ENCODE measurements at places on chromosomes 7 and 10. TPM values are rescaled to one million over a fixed set of nuclear protein-coding genes. Genes with fewer than 3 reads are reported as not detected.

DNA sequence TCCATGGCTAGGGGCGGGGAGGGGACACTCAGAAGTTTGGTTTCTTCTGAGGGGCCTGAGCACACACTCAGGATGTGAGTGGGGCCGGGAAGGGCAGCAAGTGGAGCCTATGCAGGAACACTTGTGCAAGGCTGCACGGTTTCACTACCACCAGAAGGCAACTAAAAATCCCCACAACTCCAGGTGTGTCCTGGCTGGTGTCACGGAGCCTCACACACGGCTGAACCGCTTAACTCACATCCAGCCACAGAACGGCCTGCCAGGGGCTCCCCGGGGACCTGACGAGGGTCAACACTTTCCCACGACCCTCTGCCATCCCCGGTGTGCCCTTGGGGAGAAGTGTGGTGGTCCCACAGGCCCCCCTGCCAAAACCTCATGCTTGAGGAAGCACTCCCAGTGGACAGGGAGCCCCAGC is 173.9 kb downstream of the ELFN1 start:
- H3K4me3 ChIP-seq = no peak overlapping the region
- H3K36me3 ChIP-seq = peaks cover 57% of the 10 kb centered on the region
- peaks cover 12% of the 10 kb centered on the region for H3K4me1 ChIP-seq
- no peak overlapping the region for H3K27ac ChIP-seq
- no peaks in the 10 kb centered on the region for H3K27me3 ChIP-seq
- DNase-seq = no peak

GRCh38 chr7:155462163-155462735 is 4.3 kb downstream of the EN2 start:
- no peak overlapping the region for H3K4me3 ChIP-seq
- no peak for DNase-seq
- H3K36me3 ChIP-seq = no peaks in the 10 kb centered on the region
- no peak overlapping the region for H3K27ac ChIP-seq
- peaks cover 8% of the 10 kb centered on the region for H3K4me1 ChIP-seq
- H3K27me3 ChIP-seq = peaks cover 90% of the 10 kb centered on the region

DNA sequence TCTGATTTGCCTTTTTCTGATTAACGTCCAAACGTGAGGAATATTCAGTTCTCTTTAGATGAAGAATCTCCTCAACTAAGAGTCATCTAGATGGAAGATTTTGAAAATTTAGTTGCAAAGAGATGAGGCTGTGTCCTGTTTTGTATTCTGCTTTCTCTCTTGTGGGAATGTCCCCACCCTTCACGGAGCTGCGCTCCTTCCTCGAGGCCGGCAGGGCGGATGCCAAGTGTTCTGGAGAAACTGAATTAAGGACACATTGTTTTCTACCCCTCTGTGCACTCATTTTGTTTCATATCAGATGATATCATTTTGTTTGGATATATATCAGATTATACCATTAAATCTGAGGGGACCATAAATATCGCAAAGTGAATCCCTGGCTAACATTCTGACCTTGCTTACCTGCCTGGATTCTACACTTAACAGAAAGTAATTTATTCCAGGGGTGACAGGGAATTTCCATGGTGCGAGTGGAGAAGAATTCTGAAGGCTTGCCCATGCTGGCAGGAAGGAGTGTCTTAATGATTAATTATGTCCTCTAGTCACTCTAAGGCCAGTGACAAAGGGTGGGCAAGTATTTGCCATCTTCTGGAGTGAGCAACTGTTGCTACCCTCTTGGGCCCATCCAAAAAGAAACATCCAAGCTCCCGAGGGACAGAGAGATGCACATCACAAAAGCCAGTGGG is 47.9 kb upstream of the IGFBP3 start:
- H3K4me3 ChIP-seq = no peak overlapping the region
- no peaks in the 10 kb centered on the region for H3K4me1 ChIP-seq
- no peaks in the 10 kb centered on the region for H3K27me3 ChIP-seq
- no peak overlapping the region for H3K27ac ChIP-seq

DNA sequence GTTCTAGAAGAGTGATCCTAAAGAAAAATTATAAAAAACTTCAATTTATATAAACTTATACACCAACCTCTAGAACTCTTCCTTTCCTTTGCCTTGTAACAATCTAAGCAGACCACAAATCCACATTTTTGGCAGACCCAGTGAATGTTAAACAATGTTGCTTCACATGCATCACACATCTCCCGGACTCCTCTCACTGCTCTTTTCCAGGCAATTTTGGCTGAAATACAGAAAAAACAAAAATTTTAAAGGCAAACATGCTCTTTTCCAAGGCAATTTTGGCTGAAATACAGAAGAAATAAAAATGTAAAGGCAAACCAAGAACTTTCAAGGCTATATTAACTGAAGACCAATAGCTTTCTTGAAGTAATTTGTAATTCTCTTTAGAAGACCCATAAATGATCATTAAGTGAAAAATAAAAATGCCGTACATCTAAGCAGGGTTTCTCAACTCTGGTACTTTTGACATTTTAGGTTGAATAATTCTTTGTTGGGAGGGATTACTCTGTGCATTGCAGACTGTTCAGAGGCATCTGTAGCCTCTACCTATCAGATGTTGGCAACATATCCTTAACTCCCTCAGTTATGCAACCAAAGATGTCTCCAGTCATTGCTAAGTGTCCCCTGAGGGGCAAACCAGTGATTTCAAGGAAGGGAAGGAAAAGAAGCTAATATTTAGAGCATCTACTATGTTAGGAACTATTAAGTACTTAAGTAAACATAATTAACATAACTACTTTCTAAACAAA is 64.4 kb downstream of the NRBF2 start:
- peaks cover 12% of the 10 kb centered on the region for H3K36me3 ChIP-seq
- H3K27me3 ChIP-seq = no peaks in the 10 kb centered on the region
- H3K4me3 ChIP-seq = no peak overlapping the region
- H3K4me1 ChIP-seq = no peaks in the 10 kb centered on the region
- no peak for DNase-seq

GRCh38 chr7:7103343-7104313 is 78.7 kb upstream of the C1GALT1 start:
- no peak overlapping the region for H3K4me3 ChIP-seq
- H3K4me1 ChIP-seq = no peaks in the 10 kb centered on the region
- no peaks in the 10 kb centered on the region for H3K36me3 ChIP-seq
- DNase-seq = peak; percentile 78

GRCh38 chr7:117731455-117731854 is 141.8 kb downstream of the CTTNBP2 start:
- DNase-seq = no peak
- H3K36me3 ChIP-seq = no peaks in the 10 kb centered on the region
- no peak overlapping the region for H3K4me3 ChIP-seq
- H3K4me1 ChIP-seq = no peaks in the 10 kb centered on the region
- no peaks in the 10 kb centered on the region for H3K27me3 ChIP-seq

GRCh38 chr7:126791306-126791705 is 461.4 kb downstream of the GRM8 start:
- no peaks in the 10 kb centered on the region for H3K36me3 ChIP-seq
- H3K4me3 ChIP-seq = no peak overlapping the region
- H3K4me1 ChIP-seq = no peaks in the 10 kb centered on the region
- no peak overlapping the region for H3K27ac ChIP-seq

- no peaks in the 10 kb centered on the region for H3K27me3 ChIP-seq
- H3K27ac ChIP-seq = no peak overlapping the region
- no peaks in the 10 kb centered on the region for H3K4me1 ChIP-seq
- no peak overlapping the region for H3K4me3 ChIP-seq
- no peaks in the 10 kb centered on the region for H3K36me3 ChIP-seq
- no peak for DNase-seq
Measured at GRCh38 chr10:119663866-119664698, 12.9 kb downstream of the BAG3 start.

GRCh38 chr10:121282797-121283515 is 315.3 kb downstream of the FGFR2 start:
- no peak overlapping the region for H3K27ac ChIP-seq
- no peaks in the 10 kb centered on the region for H3K27me3 ChIP-seq
- no peak for DNase-seq
- H3K4me3 ChIP-seq = no peak overlapping the region

- H3K4me3 ChIP-seq = no peak overlapping the region
- peaks cover 17% of the 10 kb centered on the region for H3K36me3 ChIP-seq
- no peaks in the 10 kb centered on the region for H3K27me3 ChIP-seq
- peak overlapping the region; percentile 99 for H3K27ac ChIP-seq
Measured at GRCh38 chr7:99372275-99373090, 2.0 kb upstream of the ARPC1B start.

DNA sequence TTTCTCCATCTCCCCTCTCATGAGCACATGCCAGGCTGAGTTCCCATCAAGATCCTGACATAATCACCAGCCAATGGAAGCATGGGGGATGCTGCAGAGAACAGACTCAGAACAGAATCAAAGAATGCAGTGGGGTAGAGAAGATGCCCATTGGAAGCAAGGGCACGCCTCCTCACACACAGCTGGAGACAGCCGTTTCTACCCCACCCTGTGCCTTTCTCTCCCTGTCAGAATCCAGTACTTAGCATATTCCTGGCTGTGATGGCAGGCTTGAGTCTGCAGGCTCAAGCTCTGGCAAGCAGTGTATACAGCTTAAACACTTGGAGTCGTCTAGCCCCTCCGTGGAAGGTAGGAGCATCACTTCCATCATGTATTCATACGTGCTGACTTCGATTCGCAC is 867.9 kb downstream of the NRG3 start:
- no peak overlapping the region for H3K4me3 ChIP-seq
- H3K4me1 ChIP-seq = no peaks in the 10 kb centered on the region
- H3K36me3 ChIP-seq = no peaks in the 10 kb centered on the region
- no peaks in the 10 kb centered on the region for H3K27me3 ChIP-seq
- DNase-seq = no peak

DNA sequence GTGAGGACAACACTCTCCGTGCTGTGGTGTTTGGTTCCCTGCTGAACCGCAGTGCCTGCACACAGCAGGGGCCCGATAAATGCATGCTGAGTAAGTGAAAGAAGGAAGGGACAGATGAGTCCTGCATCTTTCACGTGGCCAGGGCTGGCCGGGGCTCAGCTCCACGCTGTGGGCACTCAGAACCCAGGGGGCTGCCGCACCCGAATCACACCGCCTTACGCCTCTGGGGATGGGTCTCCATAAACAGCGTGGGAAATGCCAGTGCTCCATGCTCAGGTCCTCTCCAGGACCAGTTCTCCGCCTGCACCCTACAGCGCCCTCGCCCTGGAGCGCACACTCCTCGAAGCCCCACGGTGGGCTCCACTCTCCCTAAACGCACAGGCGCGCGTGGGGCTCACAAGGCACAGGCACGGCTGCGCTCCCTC is 38.1 kb downstream of the RASGEF1A start:
- no peak overlapping the region for H3K27ac ChIP-seq
- H3K27me3 ChIP-seq = peaks cover 8% of the 10 kb centered on the region
- H3K36me3 ChIP-seq = no peaks in the 10 kb centered on the region
- peaks cover 37% of the 10 kb centered on the region for H3K4me1 ChIP-seq

GRCh38 chr7:78924581-78924980 is 528.9 kb downstream of the MAGI2 start:
- no peaks in the 10 kb centered on the region for H3K36me3 ChIP-seq
- no peak for DNase-seq
- no peaks in the 10 kb centered on the region for H3K27me3 ChIP-seq
- H3K4me1 ChIP-seq = no peaks in the 10 kb centered on the region

- H3K4me1 ChIP-seq = peaks cover 5% of the 10 kb centered on the region
- no peaks in the 10 kb centered on the region for H3K36me3 ChIP-seq
- H3K27me3 ChIP-seq = peaks cover 2% of the 10 kb centered on the region
- no peak for DNase-seq
- no peak overlapping the region for H3K27ac ChIP-seq
- H3K4me3 ChIP-seq = no peak overlapping the region
Measured at GRCh38 chr10:71536332-71536731, 139.6 kb downstream of the CDH23 start.

- no peaks in the 10 kb centered on the region for H3K27me3 ChIP-seq
- peaks cover 2% of the 10 kb centered on the region for H3K4me1 ChIP-seq
- H3K27ac ChIP-seq = no peak overlapping the region
- no peaks in the 10 kb centered on the region for H3K36me3 ChIP-seq
Measured at GRCh38 chr7:134696261-134696660, 49.6 kb downstream of the BPGM start.

DNA sequence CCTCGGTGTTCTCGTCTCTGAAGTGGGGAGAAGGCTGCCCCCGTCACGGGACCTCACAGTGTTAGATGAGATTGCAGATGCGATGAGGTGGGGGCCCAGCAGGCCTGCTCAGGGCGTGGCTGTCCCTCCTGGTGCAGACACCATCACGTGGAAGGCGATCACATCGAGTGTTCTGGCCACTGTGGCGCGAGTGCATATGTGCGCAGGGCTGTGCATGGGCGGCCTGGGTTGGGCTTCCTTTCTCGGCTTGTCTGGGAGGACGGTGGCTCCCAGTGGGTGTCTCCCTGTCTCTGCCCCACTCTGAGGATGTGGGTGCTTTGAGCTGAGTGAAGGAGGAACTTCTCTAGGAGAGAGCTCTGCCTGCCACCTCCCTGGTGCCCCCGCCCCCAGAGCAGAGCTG is 83.1 kb downstream of the LHPP start:
- H3K27me3 ChIP-seq = no peaks in the 10 kb centered on the region
- no peak overlapping the region for H3K27ac ChIP-seq
- H3K4me1 ChIP-seq = peaks cover 70% of the 10 kb centered on the region

GRCh38 chr7:52547308-52547910 is 488.0 kb upstream of the POM121L12 start:
- H3K4me3 ChIP-seq = no peak overlapping the region
- H3K36me3 ChIP-seq = no peaks in the 10 kb centered on the region
- no peak overlapping the region for H3K27ac ChIP-seq
- DNase-seq = no peak
- no peaks in the 10 kb centered on the region for H3K27me3 ChIP-seq
- H3K4me1 ChIP-seq = no peaks in the 10 kb centered on the region

DNA sequence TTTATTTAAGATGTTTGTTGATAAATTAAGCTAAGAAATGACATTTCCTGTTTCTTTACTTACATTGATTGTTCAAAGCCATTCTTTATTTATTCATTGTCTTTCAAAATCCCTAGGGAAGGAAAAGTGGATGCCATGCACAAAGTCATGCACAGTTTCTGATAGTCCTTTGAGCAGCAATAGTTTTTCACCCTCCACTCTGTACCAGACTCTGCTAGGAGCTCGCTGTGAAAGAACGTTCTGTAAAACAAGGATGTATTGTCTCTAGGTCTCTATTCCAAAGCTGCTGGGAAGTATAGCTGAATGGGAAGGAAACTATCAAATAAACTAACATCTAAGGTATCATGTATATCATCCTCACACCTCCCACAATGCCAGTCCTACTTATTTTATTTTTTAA is 7.8 kb upstream of the NOC3L start:
- peaks cover 6% of the 10 kb centered on the region for H3K27me3 ChIP-seq
- no peak overlapping the region for H3K4me3 ChIP-seq
- H3K4me1 ChIP-seq = no peaks in the 10 kb centered on the region
- DNase-seq = no peak

Gene AGR3
- not detected for total RNA-seq

Gene RAPGEF5
- 30.5 TPM for total RNA-seq

Gene MET
- 1.4 TPM for total RNA-seq

Gene ATP5MK
- 464 TPM for total RNA-seq

Gene TAS2R5
- total RNA-seq = 0.57 TPM

Gene ELN
- total RNA-seq = 5.2 TPM

Data from thymus (tissue), 14 donors.